ENCODE measurements at places on chromosomes 16 and 17.
A peak's percentile ranks its signal among the peaks of the same experiment; 100 is the strongest.

DNA sequence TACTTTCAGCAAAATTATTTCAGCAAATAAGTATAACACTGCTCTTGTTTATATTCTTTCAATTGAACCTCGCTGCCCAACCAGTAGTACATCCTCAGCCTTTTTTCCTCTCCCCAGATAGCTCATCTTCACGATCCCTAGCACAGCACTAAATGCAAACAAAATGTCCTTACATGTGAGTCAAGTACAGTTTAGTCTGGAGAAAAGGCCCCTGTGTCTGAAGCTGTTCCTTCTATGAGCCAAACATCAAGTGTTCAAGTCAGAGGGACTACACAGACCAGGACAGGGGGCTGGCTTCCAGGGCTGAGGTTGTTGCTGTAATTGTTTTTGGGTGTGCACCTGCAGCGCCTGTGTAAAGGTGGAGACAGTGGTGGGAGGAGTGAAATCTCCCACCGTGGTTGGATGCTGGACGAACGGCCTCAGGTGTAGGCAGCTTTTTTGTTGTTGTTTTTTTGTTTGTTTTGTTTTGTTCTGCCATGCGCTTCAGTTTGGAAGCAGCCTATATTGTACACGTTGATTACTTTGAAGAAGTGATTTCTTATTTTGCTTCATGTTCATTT, 147.1 kb downstream of the PRKCA start:
- DNase-seq: no peak

GRCh38 chr16:71896764-71897368, 1.5 kb downstream of the IST1 start:
- no peak for DNase-seq

GRCh38 chr17:64426596-64426995, 22.3 kb upstream of the MILR1 start:
- DNase-seq: no peak

- DNase-seq: no peak
Measured at GRCh38 chr16:1785846-1786170, 3.0 kb downstream of the NUBP2 start.

GRCh38 chr17:44308865-44309264, 464 bp downstream of the RUNDC3A start:
- DNase-seq: no peak

DNA sequence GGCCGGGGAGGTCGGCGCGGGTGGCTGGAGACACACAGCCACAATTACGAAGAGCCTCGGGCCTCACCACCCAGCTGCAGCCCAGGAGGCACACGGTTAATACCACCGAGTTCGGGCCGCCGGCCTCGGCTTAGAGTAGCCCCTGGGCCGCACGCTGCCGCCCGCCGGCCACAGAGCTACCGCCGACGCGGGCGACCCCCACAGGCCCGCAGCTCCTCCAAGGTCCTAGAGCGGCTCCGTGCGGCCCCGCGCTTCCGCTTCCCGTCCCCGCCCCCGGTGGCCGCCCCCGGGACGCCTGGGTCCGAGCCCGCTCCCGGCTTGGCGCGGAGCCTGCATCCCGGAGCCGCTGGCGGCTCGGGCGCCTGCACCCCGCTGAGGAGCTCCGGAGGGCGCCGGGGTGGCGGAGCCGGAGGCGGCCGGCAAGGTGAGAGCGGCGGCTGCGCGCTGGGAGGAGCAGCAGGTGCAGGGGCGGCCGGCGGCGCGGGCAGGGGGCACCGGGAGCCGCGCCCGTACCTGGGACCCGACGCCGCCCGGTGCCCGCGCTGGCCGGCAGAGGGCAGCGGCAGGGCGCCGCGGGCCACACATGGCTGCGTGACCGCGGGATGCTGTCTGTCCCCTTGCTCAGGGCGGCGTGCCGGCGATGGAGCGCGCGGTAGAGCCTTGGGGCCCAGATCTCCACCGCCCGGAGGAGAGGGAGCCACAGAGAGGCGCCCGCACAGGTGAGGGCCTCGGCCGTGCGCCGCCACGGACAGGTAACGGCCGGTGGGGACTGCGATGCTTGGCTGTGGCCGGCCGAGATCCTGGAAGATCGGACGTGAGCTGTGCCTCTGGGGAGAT, at the start of gene ZNF48:
TSS of gene ZNF48 (plus strand) at position 266 of the 837 bp plus-strand sequence. CDS start at position 641, 375 bp downstream.
- DNase-seq: peak; percentile 54

DNA sequence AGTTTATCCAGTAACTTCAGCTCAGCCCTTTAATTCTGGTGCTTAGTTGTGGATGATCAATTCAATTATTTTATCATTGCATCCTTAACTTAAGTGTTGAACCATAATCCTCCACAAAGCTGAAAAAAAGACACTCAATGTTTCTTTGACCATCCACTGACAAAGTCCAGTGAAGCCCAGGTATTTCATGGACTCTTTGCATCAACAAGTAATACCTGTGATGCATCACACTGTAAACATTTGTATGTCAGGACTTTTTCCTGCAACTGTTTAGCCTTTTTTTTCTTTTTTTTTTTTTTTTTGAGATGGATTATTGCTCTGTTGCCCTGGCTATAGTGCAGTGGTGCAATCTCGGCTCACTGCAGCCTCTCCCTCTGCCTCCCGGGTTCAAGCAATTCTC, 6.6 kb upstream of the NFAT5 start:
- DNase-seq: no peak

DNA sequence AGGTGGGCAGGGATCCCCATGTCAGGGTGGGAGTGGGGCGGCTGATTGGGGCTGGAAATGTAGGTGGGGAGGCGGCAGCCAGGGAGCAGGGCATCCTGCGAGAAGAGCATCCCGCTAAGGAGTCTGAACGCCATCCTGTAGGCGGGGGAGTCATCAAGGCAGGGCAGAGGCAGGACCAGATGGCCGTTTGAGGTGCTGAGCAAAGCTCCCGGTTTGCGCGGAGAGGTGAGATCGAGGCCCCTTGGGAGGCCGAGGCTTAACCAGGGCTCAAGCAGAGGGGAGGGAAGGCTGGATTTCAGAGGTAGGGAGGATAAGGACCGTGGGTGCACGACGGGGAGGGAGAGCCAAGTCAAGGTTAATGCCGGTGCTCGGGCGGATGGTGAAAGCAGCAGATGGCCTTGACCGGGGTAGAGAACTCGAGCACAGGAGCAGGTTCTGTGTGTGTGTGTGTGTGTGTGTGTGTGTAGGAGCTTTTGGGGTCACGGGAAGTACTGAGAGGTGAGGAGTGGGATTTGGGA, 472 bp upstream of the NME2 start:
- DNase-seq: no peak

DNA sequence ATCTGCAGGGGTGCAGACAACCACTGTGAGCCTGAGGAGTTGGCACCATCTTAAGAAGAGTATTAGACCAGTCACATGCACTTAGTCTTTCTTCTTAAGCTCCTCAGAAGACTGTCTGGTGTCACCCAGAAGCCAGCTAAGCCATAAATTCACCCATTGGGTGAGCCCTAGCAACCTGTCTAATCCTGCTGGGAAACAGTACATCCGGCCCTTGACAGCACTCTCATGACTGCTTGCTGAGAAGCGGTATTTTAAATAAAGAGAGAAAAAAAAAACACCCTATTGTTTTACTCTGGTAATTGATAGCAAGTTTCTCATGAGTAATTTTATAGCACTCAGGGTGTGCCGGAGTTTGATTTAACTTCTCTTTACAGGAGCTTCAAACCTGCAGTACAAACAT, 134.7 kb downstream of the SOX9 start:
- DNase-seq: no peak

DNA sequence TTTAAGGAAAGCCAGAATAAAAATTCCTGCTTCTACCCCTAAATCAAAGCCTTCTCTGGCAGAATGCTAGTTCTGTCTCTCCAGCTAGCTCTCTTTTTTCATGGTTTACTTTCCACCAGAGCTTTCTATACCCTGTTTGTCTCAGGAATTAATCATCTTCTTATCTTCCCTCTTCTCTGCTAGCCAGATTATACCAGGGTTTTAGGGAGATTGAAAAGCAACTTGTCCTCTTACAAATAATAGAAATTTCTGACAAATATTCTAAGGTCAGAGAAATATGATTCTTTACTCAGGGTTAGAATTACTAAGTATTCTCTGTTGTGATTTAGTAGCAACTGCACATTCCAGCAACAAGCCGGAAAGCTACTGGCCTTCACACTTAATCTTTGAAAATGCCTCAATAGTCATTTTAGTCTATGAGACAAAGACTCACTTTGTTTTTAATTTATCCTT, 166.4 kb downstream of the TANC2 start:
- DNase-seq: no peak

- DNase-seq: no peak
Measured at GRCh38 chr17:29707212-29707571, 84.5 kb upstream of the CORO6 start.

DNA sequence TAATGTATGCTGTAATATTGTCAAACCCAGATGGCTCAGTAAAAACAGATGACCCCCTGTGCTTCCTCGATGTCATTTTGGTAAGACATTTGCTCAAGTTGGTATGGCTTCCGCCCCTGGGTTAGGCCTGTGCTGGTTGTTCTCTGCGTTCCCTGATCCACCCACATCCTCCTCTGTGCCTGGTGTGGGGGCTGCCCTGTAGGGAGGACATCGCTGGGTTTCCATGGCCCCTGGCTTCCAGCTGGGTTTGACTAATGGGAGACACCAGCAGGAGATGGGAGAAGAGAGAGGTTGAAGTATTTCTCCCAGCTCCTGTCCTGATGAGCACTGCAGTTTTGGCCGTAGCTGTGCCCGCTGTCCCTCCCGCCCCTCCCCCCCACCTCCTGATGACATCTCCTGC, 4.4 kb upstream of the MFAP4 start:
- DNase-seq: no peak

GRCh38 chr16:31238041-31238440, 21.1 kb upstream of the PYDC1 start:
- no peak for DNase-seq

- DNase-seq: no peak
Measured at GRCh38 chr17:72430611-72431432, 310.0 kb downstream of the SOX9 start.

DNA sequence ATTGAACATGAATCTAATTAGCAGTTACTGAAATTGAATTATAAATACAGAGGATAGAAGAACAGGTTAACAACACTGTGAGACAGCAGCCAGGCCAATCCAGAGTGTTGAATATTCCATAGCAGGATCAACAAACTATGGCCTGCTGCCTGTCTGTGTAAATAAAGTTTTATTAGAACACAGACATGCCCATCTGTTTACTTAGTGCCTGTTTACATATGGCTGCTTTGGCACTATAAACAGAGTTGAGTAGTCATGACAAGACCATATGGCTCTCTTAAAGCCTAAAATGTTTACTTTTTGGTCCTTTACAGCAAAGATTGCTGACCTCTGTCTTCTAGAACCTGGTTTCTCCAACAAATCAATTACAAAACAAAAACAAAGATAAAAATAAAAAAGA, 115.4 kb upstream of the CDC42EP4 start:
- DNase-seq: no peak

DNA sequence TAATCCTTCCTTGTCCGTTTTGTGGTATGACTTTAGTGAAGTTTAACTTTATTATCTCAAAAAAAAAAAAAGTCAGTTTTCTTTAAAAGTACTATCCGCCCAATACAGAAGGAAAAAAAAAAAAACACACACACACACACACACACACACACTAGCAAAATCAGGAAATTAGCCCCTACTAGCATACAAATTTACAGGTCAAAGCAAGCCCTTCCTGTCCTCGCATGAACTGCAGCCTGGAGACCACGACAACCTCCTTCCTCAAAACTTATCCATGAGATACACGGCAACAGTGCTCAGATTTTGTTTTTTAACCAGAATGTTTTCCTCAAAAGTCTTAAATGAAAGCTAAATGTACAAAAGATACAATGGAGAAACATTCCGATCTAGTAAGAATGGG, 16.2 kb downstream of the NCOR1 start:
- no peak for DNase-seq

DNA sequence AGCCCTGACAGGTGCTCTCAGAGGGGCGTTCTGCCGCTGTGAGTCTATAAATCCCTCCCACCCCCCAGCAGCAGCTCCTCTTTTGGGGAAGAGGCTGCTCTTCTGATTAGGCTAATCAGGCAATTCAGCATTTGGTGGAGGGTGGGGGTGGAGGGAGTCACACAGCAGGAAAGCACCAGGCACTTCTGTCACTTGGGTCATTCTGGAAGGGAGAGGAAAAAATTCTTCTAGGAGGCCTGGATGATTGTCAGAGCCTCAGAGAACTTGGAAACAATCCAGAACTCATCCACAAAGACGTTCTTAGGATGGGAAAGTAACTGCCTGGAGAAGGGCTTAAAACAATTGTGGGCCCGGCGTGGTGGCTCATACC, 7.3 kb upstream of the SSTR2 start:
- DNase-seq: no peak

- DNase-seq: no peak
Measured at GRCh38 chr16:63714876-63715275, 1407.0 kb downstream of the CDH11 start.

- DNase-seq: no peak
Measured at GRCh38 chr16:2148714-2149629, 547 bp downstream of the RAB26 start.

GRCh38 chr17:72305472-72305871, 184.7 kb downstream of the SOX9 start:
- no peak for DNase-seq

DNA sequence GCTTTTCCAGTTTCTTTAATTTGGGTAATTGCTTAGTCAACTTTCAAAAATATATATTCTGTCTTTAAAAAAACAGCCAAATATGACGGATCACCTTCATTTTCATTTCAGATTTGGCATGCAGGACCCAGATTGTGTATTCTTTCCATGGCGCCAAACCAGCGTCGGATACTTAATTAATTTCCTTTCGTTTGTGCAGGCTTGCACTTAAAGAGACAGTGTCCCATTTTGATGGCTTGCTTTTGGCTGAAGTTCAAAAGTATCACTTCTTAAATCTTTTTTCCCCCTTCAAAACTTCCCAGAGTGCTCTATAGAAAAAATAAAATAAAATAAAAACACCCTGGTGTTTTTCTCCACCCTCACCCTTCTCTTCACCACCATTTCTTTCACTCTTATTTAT, 394.5 kb upstream of the SOX9 start:
- no peak for DNase-seq

- DNase-seq: no peak
Measured at GRCh38 chr17:11264183-11264871, 23.3 kb downstream of the SHISA6 start.

DNA sequence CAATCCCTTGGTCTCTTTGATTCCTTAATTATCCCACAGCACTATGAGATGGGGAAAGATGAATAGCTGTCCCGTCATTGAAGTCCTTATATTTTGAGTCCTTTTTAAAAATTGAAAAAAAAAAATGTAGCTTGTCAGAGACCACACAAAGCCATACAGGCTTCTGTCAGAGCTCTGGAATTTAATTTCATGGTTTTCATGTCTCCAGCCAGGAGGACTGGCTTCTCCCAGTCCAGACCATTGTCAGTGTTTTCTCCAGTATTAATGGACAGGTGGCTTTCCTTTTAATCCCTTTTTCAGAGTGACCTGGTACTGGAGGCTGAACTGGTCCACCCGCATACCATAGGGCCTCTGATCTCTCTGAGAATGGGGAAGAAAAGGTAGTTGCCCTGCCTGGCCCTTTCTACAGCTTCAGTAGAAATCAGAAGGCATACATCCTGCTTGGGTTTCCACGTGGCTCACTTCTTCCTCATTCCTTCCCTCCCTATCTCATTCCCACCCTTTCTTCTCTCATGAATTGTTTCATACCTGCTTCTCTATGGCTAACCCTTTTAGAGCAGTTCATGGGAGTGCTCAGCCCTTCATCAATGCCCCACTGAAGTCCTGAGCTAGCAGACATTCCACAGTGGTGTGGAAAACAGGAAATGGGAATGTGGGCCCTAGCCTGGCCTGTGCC, 29.1 kb downstream of the TRIM16 start:
- DNase-seq: no peak

GRCh38 chr16:74033441-74033995, 263.1 kb upstream of the PSMD7 start:
- DNase-seq: no peak

- no peak for DNase-seq
Measured at GRCh38 chr16:85026703-85027102, 892 bp upstream of the KIAA0513 start.

Data from NCI-H1417 treated with DMSO at 0.1 percent for 48 hours (cell line).